Left renal pelvis (tissue), 4 donors: ENCODE measurements at places on chromosomes 11 and 22. TPM values are rescaled to one million over a fixed set of nuclear protein-coding genes. Genes with fewer than 3 reads are reported as not detected.

MPST gene
- 75.5 TPM for polyA plus RNA-seq

PRG3 gene
- 0.49 TPM for polyA plus RNA-seq

IRAG1 gene
- polyA plus RNA-seq, result 10.9 TPM

PHF21B gene
- 4.6 TPM for polyA plus RNA-seq

GSTT4 gene
- polyA plus RNA-seq, result not detected

LGR4 gene
- 159 TPM for polyA plus RNA-seq

GNAZ gene
- polyA plus RNA-seq, result 4.9 TPM

MYO7A gene
- polyA plus RNA-seq, result 2.7 TPM

CD3G gene
- polyA plus RNA-seq, result 0.34 TPM

CRYBB2 gene
- 0.72 TPM for polyA plus RNA-seq

SLC22A6 gene
- 34.7 TPM for polyA plus RNA-seq

JAM3 gene
- polyA plus RNA-seq, result 59.7 TPM

LMNTD2 gene
- 1.8 TPM for polyA plus RNA-seq

BAD gene
- 42.1 TPM for polyA plus RNA-seq

MMP27 gene
- polyA plus RNA-seq, result not detected

SOX6 gene
- 19.6 TPM for polyA plus RNA-seq

KCNJ11 gene
- 0.23 TPM for polyA plus RNA-seq

TP53I11 gene
- polyA plus RNA-seq, result 79.2 TPM

OR5P2 gene
- not detected for polyA plus RNA-seq

CCDC85B gene
- 11.9 TPM for polyA plus RNA-seq

CSF2RB gene
- 3.1 TPM for polyA plus RNA-seq

PCNX3 gene
- polyA plus RNA-seq, result 37.9 TPM

C11orf42 gene
- polyA plus RNA-seq, result 1.1 TPM

MS4A7 gene
- 5.2 TPM for polyA plus RNA-seq

SLC22A8 gene
- 0.59 TPM for polyA plus RNA-seq

EMID1 gene
- polyA plus RNA-seq, result 55.7 TPM

RFPL2 gene
- not detected for polyA plus RNA-seq

KRTAP5-8 gene
- 0.14 TPM for polyA plus RNA-seq

SEC14L6 gene
- polyA plus RNA-seq, result 10.0 TPM

INS gene
- not detected for polyA plus RNA-seq

RELA gene
- polyA plus RNA-seq, result 56.0 TPM

SIRT3 gene
- 22.6 TPM for polyA plus RNA-seq

CCDC81 gene
- 1.3 TPM for polyA plus RNA-seq

EML3 gene
- 31.8 TPM for polyA plus RNA-seq

TMEM121B gene
- 1.0 TPM for polyA plus RNA-seq

RIBC2 gene
- 7.5 TPM for polyA plus RNA-seq

LDHAL6A gene
- 1.3 TPM for polyA plus RNA-seq

SLCO2B1 gene
- polyA plus RNA-seq, result 9.9 TPM

OR10A2 gene
- not detected for polyA plus RNA-seq

GAL3ST3 gene
- polyA plus RNA-seq, result 4.9 TPM

NLRP6 gene
- polyA plus RNA-seq, result 0.50 TPM

GLYATL1 gene
- polyA plus RNA-seq, result 104 TPM

CD44 gene
- polyA plus RNA-seq, result 49.5 TPM

SPINDOC gene
- polyA plus RNA-seq, result 26.7 TPM

PHLDA2 gene
- polyA plus RNA-seq, result 0.46 TPM

MYBPC3 gene
- polyA plus RNA-seq, result 0.03 TPM

CEP126 gene
- polyA plus RNA-seq, result 3.3 TPM

TPCN2 gene
- polyA plus RNA-seq, result 12.0 TPM

TMPRSS4 gene
- 0.59 TPM for polyA plus RNA-seq

CHRM1 gene
- not detected for polyA plus RNA-seq

PLET1 gene
- not detected for polyA plus RNA-seq
